Spinal cord (tissue), 10 donors: ENCODE measurements at places on chromosomes 1 and 21. TPM values are rescaled to one million over a fixed set of nuclear protein-coding genes. Genes with fewer than 3 reads are reported as not detected.

The PADI2 gene
- 29.1 TPM for polyA plus RNA-seq

The TLR5 gene
- 3.1 TPM for polyA plus RNA-seq

The ADORA3 gene
- 10.4 TPM for polyA plus RNA-seq

The SMPDL3B gene
- 1.0 TPM for polyA plus RNA-seq

The KCNK1 gene
- polyA plus RNA-seq, result 13.2 TPM

The IRF6 gene
- 1.2 TPM for polyA plus RNA-seq

The RBP7 gene
- polyA plus RNA-seq, result not detected

The AIRE gene
- 0.63 TPM for polyA plus RNA-seq

The C1orf87 gene
- 1.3 TPM for polyA plus RNA-seq

The SLC45A1 gene
- polyA plus RNA-seq, result 28.4 TPM

The BNIPL gene
- 0.73 TPM for polyA plus RNA-seq

The SYT11 gene
- polyA plus RNA-seq, result 266 TPM

The UMODL1 gene
- 0.17 TPM for polyA plus RNA-seq
